ENCODE measurements at places on chromosomes 7 and 10. TPM values are rescaled to one million over a fixed set of nuclear protein-coding genes. Genes with fewer than 3 reads are reported as not detected.

DNA sequence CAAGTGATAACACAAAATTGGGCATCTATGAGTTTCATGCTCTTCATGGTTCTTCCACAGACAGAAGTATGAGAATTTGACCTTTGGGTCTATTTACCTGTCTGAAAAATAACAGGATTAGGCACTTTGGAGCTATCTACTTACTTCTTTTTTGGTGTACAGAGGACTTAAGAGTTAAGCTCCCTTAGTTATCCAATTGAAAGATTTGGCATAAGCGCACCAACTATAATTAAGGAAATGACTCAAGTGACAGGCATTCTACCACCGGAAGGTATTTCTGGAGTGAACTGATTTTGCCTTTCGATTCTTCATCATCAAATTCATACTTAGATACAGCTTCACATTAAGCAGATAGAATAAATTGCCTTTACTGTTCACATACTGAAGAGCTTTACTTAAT lies 43.9 kb downstream of the IFIT5 start:
- DNase-seq = no peak

Gene POLR2J3
- total RNA-seq = 124 TPM

DNA sequence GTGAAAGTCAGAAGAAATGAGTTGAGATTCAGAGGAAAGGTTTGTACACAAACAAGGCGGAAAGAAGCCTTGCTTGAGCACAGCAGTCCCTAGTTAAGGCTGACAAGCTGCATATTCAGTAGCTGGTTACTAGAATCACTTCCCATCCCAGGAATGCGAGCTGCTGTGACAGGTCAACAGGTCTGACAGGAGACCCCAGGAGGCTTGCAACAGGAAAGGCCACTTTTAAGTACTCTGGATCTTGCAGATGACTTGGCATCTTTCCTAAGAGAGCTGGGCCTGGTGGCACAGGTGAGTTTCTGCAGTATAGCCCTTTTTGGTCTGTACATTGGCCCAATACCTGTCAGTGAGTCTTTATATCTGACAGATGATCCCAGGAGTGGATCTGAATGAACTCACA lies 35.7 kb upstream of the UNC5B start:
- DNase-seq = no peak

DNA sequence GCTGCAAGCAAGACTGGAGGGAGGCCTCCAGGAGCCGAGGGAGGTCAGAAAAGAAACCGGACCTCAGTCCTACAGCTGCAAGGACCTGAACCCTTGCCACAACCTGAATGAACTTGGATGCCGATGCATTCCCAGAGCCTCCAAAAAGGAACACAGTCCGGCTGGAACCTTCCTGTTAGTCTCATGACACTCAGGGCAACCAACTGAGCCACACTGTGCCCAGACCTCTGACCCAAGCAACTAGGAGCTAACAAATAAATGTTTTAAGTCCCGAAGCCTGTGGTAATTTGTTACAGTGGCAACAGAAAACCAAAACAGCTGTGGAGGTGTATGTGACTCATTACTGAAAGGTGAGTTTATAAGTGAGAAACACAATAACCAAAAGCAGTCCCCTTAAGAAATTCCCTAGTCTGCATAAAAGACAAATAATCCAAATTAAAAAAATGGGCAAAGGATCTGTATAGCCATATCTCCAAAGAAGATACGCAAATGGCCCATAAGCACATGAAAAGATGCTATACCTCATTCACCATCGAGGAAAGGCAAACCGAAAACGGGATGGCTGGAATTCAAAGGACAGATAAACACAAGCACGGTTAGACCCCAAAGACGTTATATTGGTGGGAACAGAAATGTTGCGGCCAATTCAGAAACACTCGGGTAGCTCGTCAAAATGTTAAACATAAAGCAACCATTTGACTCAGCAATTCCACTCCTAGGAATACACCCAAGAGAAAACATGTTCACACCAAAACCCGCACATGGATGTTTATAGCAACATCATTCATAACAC lies 24.8 kb downstream of the GNA12 start:
- DNase-seq = no peak

Gene NPC1L1
- 0.08 TPM for total RNA-seq

- DNase-seq = no peak
Observed at GRCh38 chr10:103832806-103833205, 22.6 kb downstream of the SH3PXD2A start.

Gene FOXI2
- not detected for total RNA-seq

DNA sequence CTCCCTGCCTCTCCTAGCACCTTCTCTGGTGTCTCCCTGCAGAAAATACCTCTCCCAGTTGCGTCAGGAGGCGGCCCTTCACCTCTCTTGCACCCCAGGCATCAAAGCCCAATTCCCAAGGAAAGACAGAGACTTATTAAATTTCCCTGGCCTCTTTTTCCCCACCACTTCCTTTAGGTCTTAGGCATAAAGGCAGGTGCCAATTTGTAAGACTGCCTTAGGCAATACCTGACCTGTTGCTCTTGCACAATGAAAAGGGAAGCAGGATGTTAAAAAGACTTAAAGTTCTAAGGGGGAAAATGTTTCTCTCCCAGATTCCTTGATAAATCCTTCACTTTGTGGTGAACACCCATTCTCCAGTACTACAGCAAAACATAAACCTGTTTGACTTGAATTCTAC lies 186.7 kb downstream of the SLC25A13 start:
- DNase-seq = no peak

Gene CDNF
- total RNA-seq = 0.62 TPM

GRCh38 chr10:80104066-80104926 lies 25.8 kb downstream of the TMEM254 start:
- peak; percentile 8 for DNase-seq

- no peak for DNase-seq
Observed at GRCh38 chr10:90304533-90304932, 553.3 kb downstream of the HTR7 start.

Gene SLC16A12
- total RNA-seq = not detected

DNA sequence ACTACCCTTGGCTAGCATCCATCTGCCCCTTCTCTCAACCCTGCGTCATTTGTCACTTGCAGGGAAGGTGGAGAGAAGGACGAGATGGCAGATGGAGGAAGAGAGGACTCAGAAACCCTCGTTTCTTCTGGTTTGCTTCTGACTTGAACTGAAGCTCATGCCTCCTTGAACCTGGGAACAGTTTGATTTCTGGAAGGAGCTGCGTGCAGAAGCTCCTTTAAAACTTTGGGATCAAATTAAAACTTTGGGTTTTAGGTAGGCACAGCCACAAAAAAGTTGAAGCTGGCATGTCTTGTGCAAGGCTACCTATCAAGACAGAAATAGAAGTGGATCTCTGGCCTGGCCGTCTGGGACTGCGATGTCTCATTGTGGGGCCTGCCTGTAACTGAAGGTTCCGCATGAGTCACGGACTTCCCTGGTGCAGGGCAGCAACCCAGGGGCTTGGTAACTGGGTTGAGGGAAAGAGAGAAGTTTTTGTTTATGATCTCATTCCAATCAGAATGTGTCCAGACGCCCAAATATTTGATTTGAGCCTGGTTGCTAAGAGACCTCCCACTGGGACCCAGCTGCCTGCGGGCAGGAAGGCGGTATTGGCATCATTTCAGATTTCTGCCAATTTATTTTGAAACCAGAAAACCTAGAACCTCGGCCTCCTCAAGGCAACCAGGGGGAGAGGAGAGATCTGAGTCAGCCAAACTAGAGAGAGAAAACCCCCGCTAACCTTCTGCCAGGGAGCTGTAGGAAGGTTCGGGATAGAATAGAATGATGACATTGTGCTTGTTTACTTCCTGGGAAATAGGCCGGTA lies 15.8 kb upstream of the CAMK1D start:
- DNase-seq = peak; percentile 8

Gene CCDC172
- not detected for total RNA-seq

Measured in T-helper 17 cell (primary cell).